SW 1271 (cell line): ENCODE measurements at places on chromosomes 1 and 21.

GRCh38 chr1:228058949-228059633 is 23.4 kb upstream of the ARF1 start:
- DNase-seq, result no peak

GRCh38 chr1:229514578-229515275 is 6.6 kb upstream of the NUP133 start:
- DNase-seq, result peak; percentile 9

DNA sequence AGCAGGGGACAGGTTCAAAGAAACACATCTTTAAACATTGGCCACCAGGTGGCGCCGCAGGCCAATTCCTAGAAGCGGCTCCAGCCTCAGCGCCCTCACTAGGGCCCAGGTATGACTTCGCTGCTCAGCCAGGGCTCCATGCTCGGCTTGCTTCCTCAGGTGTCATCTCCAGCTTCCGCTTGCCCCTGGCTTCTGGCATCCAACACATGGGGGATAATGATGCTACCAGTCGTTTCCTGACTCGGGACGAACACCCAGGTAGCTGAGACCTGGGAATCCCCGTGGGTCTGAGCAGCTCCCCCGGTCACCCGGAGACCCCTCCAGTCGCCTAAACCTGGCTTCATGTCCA is 8.5 kb upstream of the MEX3A start:
- peak; percentile 33 for DNase-seq

- DNase-seq, result peak; percentile 57
These were observed 996 bp upstream of the TMEM51 start for GRCh38 chr1:15152318-15153183.

GRCh38 chr21:35026617-35027562 is 22.2 kb downstream of the RUNX1 start:
- no peak for DNase-seq

DNA sequence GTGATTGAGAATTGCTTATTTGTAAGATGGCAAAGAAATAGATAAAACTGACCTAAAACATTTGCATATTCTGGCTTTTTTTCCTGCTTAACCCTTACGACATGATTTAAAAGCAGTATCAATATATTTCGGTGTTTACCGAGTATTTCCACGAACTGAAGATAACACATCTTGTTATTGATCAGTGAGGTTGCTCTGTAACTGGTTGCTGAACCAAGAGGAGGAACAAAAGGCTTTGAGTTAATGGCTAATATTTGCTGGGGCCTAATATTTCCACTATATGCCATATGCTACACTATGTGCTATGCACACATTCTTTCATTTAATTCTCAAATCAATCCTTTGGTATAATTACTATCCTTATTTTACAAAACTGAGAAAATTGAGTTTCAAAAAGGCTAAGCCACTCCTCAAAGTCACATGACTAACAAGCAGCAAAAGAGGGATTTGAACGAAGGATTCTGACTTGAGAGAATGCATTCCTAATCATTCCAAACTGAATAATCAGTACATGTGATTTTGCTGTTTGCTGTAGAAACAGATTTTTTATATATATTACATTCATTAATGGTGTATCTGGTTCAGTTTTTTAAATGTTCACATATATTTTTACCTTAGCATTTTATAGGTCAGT is 346.0 kb downstream of the USP25 start:
- DNase-seq, result no peak

DNA sequence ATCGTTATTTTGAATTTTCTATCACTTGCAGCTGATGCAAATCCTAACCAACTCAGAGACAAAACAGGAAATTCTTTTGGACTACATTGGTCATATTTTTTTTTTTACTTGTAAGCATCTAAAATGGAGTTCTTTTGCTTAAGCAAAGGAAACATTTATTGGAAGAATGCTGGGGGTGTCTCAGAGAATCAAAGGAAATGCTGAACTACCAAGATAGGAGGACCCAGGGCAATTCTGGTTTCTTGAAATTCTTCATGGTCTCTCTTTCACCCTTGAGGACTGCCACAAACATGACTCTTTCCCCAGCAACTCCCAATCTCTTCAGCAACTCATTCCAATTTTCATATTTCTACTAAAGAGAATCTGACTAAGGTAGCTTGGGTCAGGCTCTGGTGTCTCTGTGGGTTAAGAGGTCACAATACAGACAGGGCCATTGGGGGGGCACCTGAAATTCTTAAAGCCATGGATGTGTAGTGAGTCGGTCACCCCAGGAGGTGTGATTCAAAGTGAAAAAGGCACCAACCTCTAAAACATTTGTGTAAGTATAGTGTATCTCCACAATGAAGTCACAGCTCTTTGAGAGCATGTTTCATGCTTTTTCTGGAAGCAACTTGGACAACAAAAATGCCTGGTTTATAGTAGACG is 171.1 kb upstream of the FGGY start:
- no peak for DNase-seq

DNA sequence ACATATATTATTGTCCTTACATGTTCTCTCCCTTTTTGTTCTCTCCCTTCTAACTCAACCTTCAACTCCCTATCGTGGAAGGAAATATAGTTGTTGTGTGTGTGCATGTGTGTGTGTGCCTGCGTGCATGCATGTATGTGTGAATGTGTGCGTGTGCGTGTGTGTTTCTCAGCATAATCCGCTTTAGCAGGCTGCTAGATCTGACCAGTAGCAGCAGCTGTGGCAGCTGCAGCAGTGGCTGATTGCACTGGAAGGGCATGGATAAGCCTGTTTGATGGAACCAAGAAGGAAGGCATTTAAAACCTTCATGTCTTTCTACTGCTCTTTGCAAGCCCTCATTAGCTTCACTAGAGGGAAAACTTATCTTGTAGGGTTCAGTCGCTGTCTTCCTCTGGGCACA is 65.6 kb upstream of the IRF2BP2 start:
- no peak for DNase-seq

- DNase-seq, result no peak
These were observed 72.6 kb downstream of the TENT5C start for GRCh38 chr1:117678246-117678977.

DNA sequence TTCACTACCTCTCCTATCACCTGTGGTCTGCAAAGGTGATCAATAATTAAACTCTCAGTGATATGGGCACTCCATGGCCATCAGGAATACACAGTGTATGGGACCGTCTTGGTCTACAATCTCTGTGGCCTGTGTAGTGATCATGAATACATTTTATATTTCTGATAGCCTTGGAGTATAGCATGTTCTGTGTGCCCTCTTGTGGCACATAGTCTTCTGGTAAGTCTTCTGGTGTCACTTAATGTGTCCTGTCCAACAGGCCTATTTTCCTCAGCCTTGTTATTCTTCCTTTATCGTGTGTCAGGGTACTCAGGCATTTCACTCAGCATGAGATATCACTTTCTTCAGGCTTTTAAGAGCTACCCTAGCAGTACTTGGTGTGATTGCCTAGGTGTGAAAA is 393.6 kb downstream of the AGBL4 start:
- no peak for DNase-seq

GRCh38 chr1:41160498-41161110 is 81.5 kb downstream of the SCMH1 start:
- DNase-seq, result no peak

DNA sequence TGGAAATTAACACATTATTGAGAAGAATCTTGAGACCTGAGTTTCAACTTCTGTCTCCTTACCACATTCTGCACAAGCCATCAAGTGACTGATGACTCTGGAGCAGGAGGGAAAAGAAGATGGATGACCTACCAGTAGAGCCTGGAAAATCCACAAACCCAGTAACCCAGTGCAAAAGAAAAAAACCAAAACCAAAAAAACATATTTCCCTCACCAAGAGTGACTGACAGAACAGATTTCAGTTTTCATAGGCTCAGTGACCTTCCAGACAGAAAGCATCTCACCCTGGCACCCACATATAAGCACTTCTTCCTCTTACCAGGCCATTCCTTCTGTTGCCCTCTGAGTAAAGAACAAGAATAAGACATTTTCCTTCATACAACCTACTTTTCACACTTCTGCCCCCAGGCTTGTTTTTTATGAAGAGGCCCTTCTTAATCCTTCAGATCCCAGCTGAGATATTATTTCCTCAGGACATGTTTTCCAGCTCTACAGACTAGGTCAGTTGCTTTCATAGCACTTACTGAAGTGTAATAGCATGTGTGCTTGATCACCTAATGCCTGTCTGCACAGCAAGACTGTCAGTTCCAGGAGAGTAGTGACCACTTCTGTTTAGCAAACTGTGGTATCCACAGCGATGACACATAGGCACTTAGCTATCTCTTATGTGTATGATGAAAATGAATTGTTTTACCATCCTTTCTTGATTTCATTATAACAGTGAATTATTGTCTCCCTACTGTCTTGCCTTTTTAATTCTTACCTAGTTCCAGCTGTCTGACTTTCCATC is 4.0 kb downstream of the TSACC start:
- DNase-seq, result no peak

GRCh38 chr21:41707231-41707959 is 59.5 kb downstream of the RIPK4 start:
- DNase-seq, result no peak

GRCh38 chr1:34806396-34806795 is 13.6 kb downstream of the GJA4 start:
- no peak for DNase-seq

DNA sequence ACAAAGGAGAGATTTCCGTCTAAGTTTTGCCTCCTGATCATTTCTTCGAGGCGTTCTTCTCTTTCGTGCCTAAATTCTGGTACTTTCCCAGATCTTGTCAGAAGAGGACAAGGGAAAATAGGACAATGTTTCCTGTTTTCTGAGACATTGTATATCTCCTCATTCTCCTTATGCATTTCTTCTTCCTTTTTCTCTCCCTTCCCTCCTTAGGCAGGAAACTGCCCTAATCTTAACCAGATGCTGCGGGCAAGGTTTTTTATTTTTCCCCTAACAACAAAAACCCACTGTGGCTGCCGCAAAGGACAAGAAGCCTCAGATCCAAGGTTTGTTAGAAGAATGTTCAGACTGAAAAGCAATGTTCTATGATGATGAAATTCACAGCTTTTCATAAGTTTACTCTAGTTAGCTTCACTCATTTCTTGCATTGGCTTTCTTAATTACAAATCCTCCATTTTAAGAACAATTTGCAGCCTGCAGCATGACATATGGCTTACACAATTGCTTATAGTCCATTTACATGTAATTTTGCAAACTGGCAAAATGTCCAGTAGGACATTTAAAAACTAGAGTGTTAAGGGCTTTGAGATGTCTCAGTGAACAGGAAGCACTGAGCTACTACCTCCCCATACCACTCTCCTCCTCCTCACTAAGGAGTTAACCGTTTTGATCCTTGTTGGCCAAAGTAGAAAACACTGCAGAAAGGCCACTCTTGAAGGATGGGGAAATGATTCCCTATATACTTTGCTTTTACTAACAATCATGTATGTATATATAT is 624 bp downstream of the CTSK start:
- no peak for DNase-seq

- peak; percentile 13 for DNase-seq
These were observed 276.7 kb downstream of the PCP4 start for GRCh38 chr21:40143822-40144525.

DNA sequence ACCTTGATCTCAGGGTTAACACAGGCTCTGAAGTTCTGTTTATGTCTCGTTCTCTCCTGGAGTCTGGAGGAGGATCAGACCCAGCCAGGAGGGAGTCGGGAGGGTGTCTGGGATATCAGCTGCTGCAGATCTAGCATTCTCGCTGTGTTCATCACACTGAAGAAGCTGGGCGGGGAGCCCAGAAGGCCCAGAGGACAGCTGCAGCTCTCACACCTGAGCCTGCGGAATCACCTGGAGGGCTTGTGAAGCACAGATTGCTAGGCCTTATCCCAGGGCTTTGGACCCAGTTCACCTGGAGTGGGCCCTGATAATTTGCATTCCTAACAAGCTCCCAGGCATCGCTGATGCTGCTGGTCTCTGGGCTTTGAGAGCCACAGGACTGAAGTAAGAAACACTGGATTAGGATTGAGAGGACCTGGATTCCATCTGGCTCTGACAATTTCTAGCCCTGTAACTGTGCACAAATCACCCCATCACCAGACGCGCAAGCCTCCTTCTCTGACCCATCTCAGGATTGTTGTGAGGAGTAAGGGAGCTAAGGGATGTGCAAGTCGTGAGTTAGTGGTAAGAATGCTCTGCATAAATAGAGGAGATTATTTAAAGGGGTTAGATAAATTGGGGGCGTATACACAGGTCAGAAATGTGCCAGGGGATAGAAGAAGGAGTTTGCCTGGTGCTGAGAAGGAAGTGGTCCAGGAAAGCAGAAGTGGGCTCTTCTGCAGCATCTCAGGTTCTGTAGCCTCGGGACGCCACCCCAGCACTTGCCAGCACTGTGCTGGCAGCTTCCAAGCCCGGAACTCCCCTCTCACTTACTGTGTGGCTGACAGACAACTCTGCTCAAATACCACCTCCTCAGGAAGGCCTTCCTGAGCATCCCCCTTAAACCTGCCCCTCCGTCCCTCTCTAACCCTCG is 19.1 kb downstream of the ABCA4 start:
- DNase-seq, result no peak

DNA sequence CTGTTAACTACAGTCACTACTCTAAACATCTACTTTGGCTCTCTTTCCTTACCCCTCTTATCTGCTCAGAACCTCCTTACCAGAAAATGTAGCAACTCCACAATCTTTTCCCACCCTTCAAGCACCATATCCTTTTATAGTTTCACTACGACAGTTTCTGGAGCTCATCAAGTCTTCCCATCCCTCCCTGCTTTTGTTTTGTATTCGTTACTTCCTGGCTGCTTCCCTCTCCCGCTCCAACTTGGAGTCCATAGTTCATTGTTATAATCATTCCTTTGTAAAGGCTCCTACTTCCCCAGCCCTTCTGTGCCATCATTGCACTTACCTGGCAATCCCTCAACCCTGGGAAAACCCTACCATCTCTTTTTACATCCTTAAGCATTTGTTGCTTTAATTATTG is 18.0 kb downstream of the MPZL1 start:
- no peak for DNase-seq

- DNase-seq, result no peak
These were observed 117.2 kb downstream of the PCP4 start for GRCh38 chr21:39984286-39984991.

DNA sequence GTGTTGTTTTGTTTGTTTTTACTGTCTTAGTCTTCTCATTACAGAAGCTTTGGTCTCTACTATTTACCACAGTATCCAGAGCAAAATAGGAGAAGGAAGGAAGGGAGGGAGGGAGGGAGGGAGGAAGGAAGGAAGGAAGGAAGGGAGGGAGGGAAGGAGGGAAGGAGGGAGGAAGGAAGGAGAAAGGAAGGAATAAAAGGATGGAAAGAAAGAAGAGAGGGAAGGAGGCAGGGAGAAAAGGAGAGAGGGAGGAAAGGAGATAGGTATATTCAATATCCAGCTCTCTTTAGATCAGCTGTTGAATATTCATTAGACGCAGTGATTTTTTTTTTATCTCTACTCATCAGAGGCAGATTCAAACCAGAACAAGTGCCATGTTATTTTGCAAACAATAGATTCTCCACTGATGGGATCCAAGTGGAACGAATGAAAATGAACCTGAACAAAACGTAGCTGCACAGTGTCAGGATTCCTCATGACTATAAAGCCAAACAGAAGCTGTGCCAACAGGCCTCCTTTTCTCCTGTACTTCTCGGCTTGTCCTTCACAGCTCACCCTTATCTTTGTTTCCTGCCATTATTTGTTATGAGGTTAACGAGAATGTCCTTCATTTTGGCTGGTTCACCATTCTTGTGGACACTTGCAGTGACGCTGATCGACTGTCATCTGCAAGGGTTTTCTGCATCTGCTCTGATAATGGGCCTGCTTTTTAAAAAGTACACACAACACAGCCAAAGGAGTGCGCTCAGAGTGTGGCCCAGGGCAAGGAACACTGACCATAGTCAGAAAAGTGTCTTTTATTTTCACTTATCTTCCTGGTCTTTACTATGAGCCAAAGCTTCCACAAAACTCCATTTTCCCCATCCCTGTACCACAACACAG is 7.8 kb upstream of the NTPCR start:
- no peak for DNase-seq
